ENCODE measurements at places on chromosomes 13 and 19.

GRCh38 chr13:39601636-39602035, 1.4 kb downstream of the LHFPL6 start:
- DNase-seq = no peak

- no peak for DNase-seq
Observed at GRCh38 chr13:22061371-22061805, 390.5 kb downstream of the FGF9 start.

DNA sequence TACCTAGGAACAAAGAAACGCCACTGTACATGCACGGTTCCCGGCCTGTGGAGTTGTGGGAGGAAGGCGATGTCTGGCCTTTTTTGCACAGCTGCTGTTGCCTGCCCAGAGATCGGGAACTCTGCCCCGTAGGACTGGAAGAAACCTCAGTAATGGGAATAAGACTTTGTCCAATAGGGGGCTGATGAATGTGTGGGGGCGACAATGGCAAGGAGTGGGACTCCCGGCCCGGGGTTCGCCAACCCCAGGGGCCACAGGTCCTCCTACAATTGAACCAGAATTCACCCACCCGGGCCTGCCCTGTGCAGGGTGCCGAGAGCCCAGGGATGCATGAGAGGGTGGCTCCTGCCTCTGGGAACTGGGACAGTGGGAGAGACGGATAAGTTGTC, 2.0 kb upstream of the CEBPA start:
- DNase-seq = no peak

DNA sequence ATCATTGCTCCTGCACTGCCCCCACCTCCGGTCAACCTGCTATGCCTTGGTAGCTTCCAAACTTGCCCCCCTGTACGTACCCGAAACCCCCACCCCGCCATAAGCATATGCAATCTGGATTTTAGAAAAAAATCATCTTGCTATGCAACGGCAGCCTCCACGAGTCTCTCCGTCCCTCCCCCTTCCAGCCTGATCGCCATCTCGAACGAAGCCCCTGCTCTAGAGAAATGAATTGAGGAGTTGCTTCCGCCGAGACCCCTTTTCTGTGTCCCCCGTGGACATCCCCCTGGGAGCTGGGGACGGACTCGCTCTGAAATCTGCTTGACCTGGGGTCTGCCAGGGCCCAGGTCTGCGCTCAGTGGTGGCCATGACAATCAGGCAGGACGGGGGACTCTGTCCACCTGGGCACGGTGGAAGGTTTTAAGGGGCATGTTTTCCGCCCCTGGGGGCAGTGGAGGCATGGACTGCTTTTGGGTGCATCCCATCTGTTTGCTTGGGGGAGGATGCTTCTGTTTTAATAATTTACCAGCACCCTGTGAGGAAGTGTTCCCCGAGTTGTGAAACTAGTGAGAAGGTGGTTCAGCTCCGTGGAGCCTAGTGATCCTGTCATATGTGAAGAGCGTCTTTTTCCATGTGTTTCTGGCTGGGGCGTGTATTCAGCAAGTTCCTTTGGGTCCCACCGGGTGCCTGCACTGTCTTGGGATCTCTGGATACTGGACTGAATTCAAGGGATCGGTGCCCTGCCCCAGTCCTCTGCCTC, 1.0 kb downstream of the KDM4B start:
- no peak for DNase-seq

DNA sequence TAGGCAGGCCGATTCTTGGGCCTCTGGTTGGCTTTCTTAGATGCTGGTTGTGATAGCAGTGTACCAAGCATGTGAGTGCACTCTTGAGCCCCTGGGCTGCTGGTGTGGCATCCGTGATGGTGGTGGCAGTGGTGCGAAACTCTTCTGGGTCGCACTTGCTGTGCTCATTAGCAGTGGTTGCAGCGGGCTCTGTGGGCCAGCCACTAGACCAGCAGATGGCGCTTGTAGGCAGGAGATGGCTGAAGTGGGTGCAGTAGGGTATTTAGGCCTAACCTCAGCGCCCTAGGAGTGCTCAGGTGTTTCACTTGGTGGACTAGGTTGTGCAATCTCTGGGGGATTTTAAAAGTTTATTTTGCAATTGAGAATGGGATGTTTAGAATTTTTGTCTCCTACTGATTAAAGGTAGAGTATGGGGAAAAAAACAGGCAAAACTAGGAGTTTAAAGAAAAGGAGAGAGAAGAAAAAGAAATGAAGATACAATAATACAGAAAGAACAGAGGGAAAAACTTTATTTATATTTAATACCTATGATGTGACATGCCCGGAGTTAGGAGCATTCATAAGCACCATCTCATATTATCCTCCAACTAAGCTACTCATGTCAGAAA, 4.3 kb upstream of the ZNF17 start:
- peak; percentile 62 for DNase-seq

DNA sequence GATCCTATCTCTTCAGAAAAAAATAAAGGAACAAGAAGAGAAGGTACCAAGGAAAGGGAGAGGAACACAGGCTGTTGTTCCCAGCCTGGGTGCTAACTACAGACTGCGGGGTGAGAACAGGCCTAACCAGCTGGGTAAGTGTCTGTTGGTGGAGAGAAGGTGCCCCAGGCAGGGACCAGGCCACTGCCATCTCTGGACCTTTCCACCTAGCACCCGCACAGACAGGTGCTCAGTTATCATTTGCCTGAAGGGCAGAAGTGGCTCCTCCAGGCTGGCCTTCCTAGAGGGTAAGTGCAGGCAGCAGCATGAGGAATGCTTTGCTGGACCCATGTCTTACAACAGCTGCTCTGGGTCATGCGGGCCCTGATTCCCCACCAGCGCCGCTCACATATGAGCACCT, 10.1 kb downstream of the DNMT1 start:
- no peak for DNase-seq

GRCh38 chr19:1035998-1036621, 3.8 kb upstream of the ABCA7 start:
- DNase-seq = no peak

DNA sequence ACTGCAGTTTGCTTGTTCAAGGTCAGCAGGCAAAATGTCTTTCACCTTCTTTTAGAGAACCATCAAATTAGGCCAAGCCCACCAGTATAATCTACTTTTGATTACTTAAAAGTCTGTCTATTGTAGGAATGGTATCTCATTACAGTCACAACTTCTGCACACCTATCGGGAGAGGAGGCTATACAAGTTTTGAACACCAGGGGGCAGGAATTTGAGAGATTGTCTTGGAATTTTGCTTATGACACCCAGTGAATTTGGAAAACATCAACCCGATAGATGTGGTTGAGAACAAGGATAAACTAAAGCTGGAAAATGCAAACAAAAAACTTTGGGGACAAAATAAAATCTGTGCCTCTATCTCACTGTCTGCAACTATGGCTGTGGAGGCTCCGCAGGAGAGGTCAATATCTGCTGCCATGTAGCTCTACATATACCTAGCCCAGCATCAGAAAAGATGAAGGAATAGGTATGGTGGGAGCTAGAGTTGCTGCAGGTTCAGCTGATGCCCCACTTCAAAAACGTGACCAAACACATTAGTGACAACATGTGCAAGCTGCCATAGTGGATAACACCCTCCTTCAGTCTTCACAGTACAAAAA, 1299.2 kb upstream of the SPRY2 start:
- DNase-seq = no peak

- DNase-seq = no peak
Observed at GRCh38 chr19:5356918-5357317, 16.3 kb upstream of the PTPRS start.

- peak; percentile 51 for DNase-seq
Observed at GRCh38 chr19:708154-709143, at the start of gene PALM. Gene PALM, plus strand, starts transcription at chr19:708935. Its CDS starts 212 bp downstream, at chr19:709147.

- no peak for DNase-seq
Observed at GRCh38 chr13:36875431-36875830, 44.6 kb downstream of the SMAD9 start.

- DNase-seq = no peak
Observed at GRCh38 chr19:10021863-10022262, 8.6 kb downstream of the RDH8 start.

- peak; percentile 88 for DNase-seq
Observed at GRCh38 chr13:102773441-102774213, at the start of gene TEX30. Gene TEX30, minus strand, starts transcription at chr13:102773786. Its CDS starts 3,760 bp downstream, at chr13:102770026.

- no peak for DNase-seq
Observed at GRCh38 chr19:50510700-50511068, 307 bp downstream of the JOSD2 start.

DNA sequence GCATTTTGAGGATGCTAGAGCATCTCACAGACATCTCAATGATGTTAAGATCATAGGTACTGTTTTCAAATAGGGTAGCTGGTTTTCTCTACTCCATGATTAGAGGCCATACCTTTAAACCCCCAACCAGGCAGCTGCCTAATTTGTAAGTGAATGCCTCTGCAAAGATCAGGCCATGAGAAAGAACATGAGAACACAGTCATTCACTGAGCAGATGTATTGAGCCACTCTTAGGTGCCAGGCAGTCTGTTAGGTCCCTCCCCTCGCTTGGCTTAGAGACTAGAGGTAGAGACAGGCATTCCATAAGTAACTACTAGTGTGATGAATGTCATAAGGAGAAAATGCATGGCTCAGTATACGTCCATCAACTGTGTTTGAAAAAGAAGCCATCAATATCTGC, 410.0 kb downstream of the FGF9 start:
- DNase-seq = no peak

DNA sequence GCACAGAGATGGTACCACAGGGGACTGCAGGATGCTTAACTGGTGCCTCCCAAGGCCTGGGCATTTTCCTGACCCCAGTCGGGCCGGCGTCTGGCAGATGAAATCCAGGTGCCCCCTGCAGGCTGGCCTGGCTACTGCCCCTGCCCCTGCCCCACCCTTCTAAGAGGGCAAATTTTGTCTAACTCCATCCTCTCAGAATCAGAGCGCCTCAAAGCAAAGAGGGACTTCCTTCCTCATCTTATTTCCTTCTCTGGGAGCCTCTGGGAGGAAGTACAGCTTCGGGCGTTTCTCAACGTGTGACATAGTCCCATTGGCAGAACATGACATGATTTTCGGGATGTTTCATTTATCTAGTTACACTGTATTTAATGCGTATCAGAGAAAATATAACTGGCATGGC, 2.7 kb downstream of the PRKACA start:
- DNase-seq = peak; percentile 71
